Stimulated activated CD8-positive, alpha-beta memory T cell treated with anti-CD3 and anti-CD28 coated beads, Interleukin-7, amount 100 ng/mL, for 4 hours (primary cell): ENCODE measurements at places on chromosomes 5 and 9.
A peak's percentile ranks its signal among the peaks of the same experiment; 100 is the strongest.

DNA sequence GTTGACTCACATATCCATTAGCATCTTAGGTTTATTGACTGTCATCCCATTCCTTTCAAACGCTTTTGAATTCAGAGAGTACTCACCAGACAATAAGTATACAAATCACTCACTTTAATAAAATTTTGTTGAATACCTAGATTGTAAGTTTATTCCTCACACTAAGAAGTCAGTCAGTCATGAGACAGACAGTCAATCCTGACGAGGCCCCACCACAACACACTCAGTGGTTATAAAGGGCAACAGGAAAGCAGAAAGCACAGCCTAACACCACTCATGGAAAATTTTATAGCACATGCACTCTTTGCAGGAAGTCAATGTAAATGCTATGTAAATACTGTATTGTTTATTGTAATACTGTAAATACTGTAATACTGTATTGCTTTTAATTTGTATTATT lies 176.3 kb upstream of the PTGER4 start:
- DNase-seq = peak; percentile 14

DNA sequence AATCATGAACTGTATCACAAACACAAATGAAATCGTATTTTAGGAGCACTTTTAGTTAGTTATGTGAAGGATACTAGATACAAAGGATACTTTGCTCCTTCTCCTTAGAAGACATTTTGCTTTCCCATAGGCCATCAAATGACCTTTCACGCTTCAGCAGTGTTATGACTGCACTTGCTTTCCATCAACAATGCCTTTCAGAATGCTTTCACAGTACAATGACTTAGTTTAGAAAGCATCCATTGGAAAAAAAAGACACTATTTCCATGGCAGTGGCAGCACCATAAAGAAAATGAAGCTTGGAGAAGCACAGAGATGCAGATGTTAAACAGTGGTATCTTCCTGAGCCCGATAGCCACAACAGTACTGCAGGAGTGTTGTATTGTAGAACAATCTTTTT lies 203.9 kb downstream of the PCSK1 start:
- no peak for DNase-seq

DNA sequence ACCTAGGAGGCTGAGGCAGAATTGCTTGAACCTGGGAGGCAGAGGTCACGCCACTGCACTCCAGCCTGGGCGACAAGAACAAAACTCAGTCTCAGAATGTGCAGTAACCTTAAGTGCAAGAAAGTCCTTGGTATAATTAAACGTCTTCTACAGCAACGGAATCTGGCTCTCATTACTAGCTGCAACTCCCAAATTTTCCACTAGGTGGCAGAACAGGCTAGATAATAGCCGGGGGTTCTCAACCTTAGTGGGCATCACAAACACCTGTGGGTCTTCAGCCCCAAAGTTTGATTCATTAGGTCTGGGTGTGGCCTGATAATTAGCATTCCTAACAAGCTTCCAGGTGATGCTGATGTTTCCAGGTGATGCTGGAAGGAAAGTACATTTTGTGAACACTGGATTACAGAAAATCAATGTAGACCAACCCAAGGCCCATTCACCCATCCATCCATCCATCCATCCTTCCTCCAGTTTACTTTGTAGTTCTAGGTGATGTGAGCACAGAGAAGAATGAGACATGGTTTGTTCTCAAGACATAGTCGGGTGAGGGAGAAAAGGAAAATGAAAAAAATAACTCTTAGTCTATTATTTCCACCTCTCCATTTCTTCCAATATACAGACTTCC lies 37.3 kb downstream of the FBXW2 start:
- peak; percentile 17 for DNase-seq

DNA sequence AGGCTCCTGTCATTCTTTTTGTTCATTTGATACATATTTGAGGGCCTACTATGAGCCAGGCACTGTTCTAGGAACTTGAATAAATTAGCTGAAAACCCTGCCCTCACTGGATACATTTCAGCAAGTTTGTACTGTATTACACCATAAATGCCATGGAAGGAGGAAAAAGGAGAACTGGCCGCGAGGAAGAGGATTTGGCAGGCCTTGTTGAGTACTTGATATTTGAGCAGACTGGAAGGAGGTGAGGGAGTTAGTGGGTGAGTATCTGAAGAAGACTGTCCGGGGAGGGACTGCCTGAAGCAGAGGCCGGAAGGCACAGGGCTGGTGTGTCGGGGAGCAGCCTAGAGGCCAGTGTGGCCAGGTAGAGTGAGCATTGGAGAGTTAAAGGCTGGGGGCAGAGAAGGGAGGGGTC lies 4.5 kb downstream of the SNX30 start:
- no peak for DNase-seq

- DNase-seq = no peak
Observed at GRCh38 chr9:10843151-10843550, 230.3 kb upstream of the PTPRD start.

GRCh38 chr5:173456751-173457171 lies 128.5 kb upstream of the STC2 start:
- DNase-seq = no peak

DNA sequence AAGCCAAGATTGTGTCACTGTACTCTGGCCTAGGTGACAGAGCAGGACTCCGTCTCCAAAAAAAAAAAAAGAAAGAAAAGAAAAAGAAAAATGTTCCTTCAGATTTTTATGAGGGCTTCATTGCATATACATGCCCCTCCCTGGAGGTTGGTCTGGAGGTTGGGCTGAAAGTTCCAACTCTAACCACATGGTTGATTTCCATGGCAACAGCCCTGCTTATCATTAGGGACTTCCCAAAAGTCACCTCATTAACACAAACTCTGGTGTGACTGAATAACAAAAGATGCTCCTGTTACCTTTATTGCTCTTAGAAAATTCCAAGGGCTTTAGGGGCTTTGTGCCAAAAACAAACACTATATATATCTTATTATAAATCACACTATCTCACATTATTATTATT lies 113.8 kb downstream of the TMC1 start:
- no peak for DNase-seq

DNA sequence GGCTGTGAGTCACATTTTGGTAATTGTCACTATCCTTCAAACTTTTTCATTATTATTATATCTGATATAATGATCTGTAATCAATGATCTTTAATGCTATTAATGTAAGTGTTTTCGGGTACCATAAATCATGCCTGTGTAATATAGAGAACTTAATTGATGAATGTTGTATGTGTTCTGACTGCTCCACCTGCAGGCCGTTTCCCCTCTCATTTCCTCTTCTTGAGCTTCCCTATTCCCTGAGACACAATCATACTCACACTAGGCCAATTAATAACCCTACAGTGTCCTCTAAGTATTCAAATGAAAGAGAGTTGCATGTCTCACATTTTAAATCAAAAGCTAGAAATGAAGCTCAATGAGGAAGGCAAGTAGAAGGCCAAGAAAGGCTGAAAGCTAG lies 420.9 kb upstream of the SGCD start:
- DNase-seq = no peak

- DNase-seq = no peak
Observed at GRCh38 chr5:169357291-169357690, 56.4 kb upstream of the SLIT3 start.

DNA sequence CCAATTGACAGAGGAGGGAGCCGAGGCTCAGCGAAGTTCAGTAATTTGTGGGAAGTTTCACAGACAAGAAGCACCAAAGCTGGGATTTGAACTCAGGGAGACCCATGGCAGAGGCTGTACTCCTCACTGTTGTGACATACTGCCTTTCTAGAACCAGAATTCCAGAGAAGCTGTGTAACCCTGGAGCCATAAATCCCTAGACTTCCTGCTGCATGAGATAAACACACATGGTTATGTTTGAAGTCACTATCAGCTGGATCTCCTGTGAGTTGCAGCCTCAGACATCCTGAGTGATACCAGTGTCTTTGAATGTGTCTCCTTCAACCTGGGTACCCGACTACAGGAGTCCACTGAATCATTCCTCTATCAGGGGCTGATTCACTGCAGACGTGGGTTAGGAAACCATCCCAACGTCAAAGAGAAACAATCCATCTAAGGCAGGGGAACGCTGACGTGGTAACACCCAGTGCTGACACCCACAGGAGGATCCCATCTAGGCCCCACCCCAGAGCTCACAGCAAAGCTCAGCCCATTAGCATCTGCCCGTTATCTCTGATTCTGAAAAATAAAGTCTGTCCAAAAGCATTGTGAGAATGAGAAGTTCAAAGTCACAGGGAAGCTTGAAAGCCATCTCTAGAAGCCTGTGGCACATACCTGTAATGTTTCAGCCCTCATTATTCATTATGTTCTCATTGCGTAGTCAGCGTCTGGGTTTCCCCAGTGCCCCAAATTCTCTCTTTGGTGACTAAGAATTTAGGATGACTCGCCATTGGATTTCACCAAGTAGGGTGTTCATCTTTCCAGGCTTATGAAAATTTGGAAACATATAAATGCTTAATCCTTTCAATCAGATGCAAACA lies 36.3 kb upstream of the BASP1 start:
- no peak for DNase-seq

DNA sequence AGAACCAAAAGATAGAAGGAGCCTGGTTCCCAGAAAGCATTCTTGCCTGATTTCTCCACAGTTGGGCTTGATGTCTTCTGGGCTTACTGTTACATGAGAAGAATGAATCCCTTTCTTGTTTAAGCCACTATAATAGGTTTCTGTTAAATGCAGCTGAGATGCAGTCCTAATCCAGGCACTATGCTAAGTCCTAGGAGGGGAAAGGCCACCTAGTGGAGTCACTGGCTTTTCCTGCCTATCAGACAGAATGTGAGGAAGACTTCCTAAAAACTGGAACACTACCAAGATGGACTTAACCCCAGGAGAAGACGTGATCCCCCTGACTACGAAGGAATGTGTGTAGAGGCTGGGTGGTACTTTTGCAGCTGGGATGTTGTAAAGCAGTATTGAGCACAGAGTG lies 34.3 kb upstream of the FSD1L start:
- no peak for DNase-seq

- DNase-seq = no peak
Observed at GRCh38 chr5:15702102-15702501, 202.1 kb downstream of the FBXL7 start.

- DNase-seq = no peak
Observed at GRCh38 chr5:119570910-119571309, 58.4 kb upstream of the FAM170A start.

DNA sequence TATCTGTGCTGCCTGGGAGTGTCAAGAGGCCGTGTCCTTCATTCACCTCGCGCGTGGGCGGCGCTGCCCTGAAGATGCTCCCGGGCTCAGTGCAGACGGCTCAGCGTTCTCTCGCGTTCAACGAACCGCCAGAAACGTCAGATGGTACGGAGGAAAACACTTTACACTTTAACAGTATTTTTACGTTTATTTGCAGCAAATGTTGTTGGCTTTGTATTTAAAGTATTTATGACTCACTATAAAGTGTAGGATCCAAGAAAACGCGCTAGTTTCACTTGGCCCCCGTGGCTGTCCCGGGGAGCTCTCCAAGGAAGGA lies 544 bp upstream of the ERCC6L2 start:
- DNase-seq = peak; percentile 51

DNA sequence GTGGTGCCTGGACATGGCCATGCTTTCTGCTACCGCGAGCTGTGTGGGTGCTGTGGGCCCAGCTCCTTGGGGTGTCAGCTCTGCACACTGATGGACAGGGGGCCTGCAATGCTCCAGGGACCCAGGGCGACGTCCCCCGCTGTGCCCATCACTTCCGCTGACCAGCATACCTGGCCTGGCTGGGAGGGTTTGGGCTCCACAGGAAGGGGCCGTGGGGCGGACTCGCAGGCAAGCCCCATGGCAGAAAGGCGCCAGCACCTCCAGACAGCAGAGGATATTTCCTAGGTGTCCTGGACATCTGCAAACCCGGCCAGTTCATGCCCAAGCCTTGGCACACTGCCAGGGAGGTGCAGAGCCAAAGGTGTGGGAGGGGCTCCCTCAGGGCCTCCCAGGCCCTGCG lies 295.8 kb upstream of the IRX4 start:
- no peak for DNase-seq

DNA sequence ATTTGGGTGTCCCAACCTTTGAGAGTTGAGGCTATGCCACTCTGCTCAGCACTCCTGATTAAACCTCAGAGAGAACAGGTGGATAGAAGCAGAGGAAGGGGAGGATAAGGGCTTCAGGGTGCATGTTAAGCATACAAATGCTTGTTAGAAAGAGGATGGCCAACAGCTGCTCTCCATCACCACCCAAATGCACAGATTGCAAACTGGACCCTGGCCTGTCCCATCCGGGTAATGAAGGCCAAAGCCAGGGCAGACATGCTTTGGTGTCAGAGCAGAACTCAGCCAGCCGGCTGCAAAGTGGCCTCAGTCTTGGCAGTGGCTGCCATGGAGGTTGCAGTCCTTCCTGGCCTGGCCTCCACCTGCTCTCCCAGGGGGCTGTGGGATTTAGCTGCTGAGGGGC lies 84.3 kb downstream of the SIL1 start:
- DNase-seq = no peak

DNA sequence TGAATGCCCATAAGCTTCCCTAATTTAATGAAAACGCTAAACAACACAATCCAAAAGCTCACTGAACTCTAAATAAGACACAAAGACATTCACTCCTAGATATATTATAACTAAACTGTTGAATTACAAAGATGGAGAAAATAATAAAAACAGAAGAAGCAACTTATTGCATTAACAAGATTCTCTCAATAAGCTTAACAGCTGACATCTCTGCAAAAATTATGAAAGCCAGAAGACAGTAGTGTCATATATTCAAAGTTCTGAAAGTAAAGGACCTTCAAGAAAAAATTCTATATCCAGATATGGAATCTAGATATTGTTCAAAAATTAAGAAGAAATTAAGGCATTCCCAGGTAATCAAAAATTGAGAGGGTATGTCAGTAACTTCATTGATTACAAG lies 957.8 kb upstream of the TYRP1 start:
- no peak for DNase-seq

- DNase-seq = no peak
Observed at GRCh38 chr5:139100825-139101224, 97.3 kb downstream of the SIL1 start.

- DNase-seq = no peak
Observed at GRCh38 chr5:17287501-17288155, 70.2 kb downstream of the BASP1 start.

DNA sequence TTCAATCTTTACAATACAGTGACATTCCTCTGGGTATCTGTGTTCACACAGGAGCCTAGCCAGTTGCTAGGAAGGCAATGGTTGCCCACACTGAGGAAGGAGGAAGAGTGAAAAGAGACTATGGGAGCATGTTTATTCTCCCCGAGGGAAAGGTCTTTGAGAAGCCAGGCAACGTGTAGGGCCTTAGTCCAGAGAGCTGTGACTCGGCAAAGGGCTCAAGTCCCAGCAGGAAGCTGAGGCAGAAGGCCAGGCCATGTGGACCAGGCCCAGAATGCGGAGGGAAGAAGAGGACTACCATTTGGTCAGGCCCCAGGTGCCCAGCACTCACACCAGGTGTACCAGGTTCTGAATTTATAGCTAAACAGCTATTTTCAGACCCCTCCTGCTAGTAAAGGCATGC lies 136.6 kb upstream of the DMAC1 start:
- no peak for DNase-seq

- no peak for DNase-seq
Observed at GRCh38 chr9:105089874-105090273, 154.6 kb upstream of the SLC44A1 start.
